ENCODE measurements at places on chromosomes 7 and 10.

DNA sequence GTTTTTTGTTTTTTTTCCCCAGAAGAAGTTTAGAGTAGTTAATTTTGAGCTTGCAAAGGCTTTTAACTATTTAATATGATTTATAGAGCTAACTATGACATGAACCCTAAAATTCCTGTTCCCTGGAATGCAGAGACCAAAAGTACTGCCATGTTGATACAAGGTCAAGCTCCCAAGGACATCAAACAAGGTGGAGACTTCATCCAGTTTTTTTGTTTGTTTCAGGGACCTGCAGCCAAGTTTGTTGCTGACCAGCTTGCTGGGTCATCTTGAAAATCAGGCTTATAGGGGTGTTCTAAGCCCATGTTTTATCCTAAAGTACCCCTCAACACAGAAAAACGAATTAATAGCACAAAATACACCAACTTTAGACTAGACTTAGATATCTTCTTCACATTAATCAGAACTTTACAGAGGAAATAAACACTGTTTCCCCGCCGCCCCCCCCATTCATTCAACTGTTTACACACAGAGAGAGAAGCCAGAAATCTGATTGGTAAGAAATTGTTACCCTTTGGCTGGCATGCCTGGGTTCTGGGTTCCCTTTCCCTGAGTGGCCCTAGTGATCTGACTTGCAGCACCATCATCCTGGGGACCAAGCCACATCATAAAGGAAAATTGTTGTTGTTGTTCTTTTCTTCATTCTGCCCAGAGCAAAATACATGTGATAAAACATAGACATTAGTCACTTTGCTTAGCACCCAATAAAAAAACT, 860.5 kb downstream of the CCSER2 start:
- DNase-seq: no peak

DNA sequence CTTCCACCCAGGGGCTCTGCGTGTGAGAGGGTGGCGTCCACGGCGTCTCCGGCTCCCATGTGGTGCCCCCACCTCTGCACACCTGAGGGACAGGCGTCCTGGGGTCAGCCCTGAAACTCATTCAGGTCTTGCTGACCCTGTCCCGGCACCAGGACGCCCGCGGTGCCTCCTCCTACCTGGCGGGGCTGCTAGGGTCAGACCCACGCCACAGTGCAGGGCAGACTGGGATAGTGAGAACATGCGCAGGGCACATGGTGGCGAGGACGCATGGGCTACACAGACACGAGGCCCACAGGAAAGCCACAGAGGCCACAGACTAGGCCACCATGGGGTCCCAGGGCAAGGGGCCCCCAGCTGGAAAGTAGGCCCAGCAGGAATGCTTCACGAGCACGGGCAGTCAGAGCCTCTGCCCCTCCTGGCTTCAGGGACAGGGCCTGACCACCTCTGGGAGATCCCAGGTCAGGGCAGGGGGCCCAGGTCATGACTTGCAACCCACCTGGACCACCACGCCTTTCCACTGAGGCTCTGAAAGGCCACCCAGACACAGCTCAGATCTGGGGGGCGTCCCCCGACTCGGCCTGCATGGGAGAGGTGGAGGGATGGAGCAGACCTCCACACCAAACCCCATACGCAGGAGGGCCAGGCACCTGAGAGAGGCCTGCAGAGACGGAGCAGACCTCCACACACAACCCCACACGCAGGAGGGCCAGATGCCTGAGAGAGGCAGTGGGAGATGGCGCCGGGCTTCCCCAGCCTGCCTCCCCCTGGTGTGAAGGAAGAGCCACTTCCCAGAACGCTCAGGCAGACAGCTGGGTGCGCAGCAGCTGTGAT, 188.6 kb downstream of the ELFN1 start:
- DNase-seq: no peak

GRCh38 chr7:87231711-87232110, 12.2 kb upstream of the TMEM243 start:
- DNase-seq: no peak

- DNase-seq: peak; percentile 32
These were observed 12.1 kb upstream of the GRIFIN start for GRCh38 chr7:2488272-2488645.

- no peak for DNase-seq
These were observed 61.7 kb downstream of the TCF7L2 start for GRCh38 chr10:113011592-113012374.

- DNase-seq: no peak
These were observed 54.8 kb downstream of the LYZL1 start for GRCh38 chr10:29343607-29344038.
